Osteocyte (in vitro differentiated cells): ENCODE measurements at places on chromosomes 16 and 17.
A peak's percentile ranks its signal among the peaks of the same experiment; 100 is the strongest.

- H3K4me3 ChIP-seq = no peak overlapping the region
- no peak for DNase-seq
- H3K36me3 ChIP-seq = no peaks in the 10 kb centered on the region
- no peak overlapping the region for H3K27ac ChIP-seq
Measured at GRCh38 chr17:3857261-3858105, 11.4 kb upstream of the NCBP3 start.

GRCh38 chr17:3739422-3740124, 15.9 kb downstream of the HASPIN start:
- no peak for DNase-seq
- H3K36me3 ChIP-seq = no peaks in the 10 kb centered on the region
- peaks cover 7% of the 10 kb centered on the region for H3K4me1 ChIP-seq
- no peak overlapping the region for H3K4me3 ChIP-seq

GRCh38 chr16:53515259-53515658, 12.2 kb upstream of the AKTIP start:
- no peak overlapping the region for H3K27ac ChIP-seq
- H3K4me3 ChIP-seq = no peak overlapping the region
- peaks cover 6% of the 10 kb centered on the region for H3K4me1 ChIP-seq
- DNase-seq = no peak
- H3K36me3 ChIP-seq = no peaks in the 10 kb centered on the region

- no peak overlapping the region for H3K4me3 ChIP-seq
- no peak for DNase-seq
- no peak overlapping the region for H3K27ac ChIP-seq
- H3K27me3 ChIP-seq = no peaks in the 10 kb centered on the region
- H3K4me1 ChIP-seq = peaks cover 9% of the 10 kb centered on the region
- H3K36me3 ChIP-seq = no peaks in the 10 kb centered on the region
Measured at GRCh38 chr16:83393196-83393981, 414.4 kb upstream of the HSBP1 start.

DNA sequence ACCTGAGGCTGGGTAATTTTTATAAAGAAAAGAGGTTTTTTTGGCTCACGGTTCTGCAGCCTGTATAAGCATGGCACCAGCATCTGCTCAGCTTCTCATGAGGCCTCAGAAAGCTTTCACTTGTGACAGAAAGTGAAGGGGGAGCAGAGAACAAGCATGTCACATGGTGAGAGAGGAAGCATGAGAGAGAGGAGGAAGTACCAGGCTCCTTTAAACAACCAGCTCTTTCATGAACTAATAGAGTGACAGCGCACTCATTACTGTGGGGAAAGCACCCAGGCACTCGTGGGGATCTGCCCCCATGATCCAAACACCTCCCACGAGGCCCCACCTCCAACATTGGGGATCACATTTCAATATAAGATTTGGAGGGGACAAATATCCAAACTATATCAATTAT, 86.8 kb downstream of the USP32 start:
- H3K27ac ChIP-seq = no peak overlapping the region
- H3K27me3 ChIP-seq = no peaks in the 10 kb centered on the region
- no peak overlapping the region for H3K4me3 ChIP-seq
- no peak for DNase-seq
- H3K36me3 ChIP-seq = peaks cover 16% of the 10 kb centered on the region

DNA sequence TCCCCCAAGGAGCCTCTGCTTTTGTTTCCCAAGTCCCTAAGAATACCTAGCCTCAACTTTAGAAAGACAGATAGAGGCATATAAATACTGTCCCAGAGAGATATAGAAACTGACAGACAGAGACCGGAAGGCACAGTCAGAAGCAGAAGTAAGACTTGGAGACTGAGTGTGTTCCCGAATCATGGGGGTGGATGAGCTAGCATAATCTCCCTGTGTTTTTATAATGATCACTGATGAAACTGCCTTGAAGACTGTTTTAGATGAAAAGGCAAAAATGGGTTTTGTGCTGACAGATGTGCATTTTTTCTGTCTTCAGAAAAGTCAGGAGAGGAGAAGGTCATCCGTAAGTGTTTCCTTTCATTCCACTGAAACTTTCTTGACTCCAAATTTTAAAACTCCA, 8.3 kb upstream of the PSMD3 start:
- DNase-seq = no peak
- H3K27ac ChIP-seq = peak overlapping the region; percentile 58
- H3K4me1 ChIP-seq = peaks cover 6% of the 10 kb centered on the region

DNA sequence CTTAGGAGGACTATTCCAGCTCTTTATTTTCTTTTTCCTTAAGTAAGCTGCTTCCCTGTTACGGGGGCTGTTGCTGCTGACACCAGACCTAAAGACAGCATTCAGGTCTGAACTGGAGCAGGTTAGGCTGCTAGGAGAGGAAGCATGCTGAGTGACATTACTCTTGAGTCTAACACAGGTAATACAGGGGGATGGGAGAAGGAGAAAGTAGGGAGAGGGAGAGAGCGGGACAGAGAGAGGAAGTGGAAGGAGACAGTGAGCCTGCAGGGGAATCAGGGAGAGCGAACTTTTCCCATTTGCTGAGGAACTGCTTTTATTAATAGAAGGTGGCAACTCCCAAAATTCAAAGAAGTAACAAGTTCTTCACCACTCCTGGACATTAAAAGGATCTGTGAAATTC, 130.9 kb downstream of the PARN start:
- H3K27ac ChIP-seq = peak overlapping the region; percentile 41
- no peaks in the 10 kb centered on the region for H3K27me3 ChIP-seq
- no peak for DNase-seq
- H3K36me3 ChIP-seq = peaks cover 9% of the 10 kb centered on the region
- peaks cover 60% of the 10 kb centered on the region for H3K4me1 ChIP-seq
- no peak overlapping the region for H3K4me3 ChIP-seq

DNA sequence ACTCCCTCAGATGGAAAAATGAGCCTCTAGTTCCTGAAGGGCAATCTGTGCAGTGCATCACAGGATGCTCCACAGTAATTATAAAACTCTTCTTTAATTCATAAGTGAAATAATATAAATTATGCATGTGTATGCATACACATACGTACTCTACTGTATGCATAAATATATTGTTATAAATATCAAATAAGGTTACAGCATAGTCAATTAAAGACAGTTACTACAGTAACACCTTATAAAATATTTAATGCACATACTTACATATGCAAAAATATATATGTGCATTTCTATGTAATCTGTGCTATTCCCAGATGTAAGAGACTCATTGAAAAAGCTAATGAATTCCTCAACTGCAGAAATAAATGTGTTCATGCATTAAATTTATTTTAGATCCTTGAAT, 1515.1 kb downstream of the CDH11 start:
- H3K4me1 ChIP-seq = no peaks in the 10 kb centered on the region
- H3K4me3 ChIP-seq = no peak overlapping the region
- DNase-seq = no peak
- H3K27ac ChIP-seq = no peak overlapping the region
- peaks cover 13% of the 10 kb centered on the region for H3K27me3 ChIP-seq
- no peaks in the 10 kb centered on the region for H3K36me3 ChIP-seq
